Cardiac septum (tissue), 1 donor: ENCODE measurements at places on chromosomes 3 and 15.

DNA sequence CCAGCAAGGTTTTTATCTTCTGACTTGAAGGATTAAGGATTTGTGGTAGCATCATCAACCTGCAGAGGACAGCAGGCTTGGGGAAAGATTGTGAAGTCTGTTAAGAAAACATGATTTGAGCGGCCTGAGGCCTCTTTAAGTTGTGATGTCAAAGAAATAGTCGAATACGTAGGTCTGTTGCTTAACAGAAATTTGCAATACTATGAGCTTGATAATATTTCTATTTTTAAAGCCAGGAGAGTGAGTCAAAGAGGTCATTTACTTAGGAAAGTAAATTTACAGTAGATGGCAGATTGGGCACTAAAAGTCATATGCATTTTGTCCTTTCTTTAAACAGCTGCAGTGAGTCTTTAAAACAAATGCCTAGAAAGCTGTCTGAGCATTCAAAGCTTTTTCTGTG is 336.3 kb downstream of the DIPK2A start:
- DNase-seq = no peak

- DNase-seq = no peak
Observed at GRCh38 chr3:49805897-49806701, 3.0 kb downstream of the INKA1 start.

DNA sequence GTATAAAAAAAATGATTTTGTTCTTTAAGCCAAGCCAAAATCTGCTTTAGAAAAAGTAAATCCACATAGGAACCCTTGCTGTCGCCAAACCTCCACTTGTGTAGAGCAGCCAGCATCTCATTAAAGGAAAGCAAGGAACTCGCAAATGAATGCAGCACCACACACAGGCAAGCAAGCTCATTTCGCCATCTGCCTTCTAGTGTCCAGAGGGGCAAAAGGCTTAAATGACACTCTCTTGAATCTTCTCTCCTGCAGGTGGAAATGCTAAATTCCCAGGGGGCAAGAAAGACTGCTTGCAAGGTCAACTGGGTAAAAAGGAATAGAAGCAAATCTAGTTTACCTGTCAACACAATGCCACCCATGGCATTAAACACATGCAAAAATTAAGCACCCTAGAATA is 2.4 kb downstream of the MB21D2 start:
- DNase-seq = no peak

- no peak for DNase-seq
Observed at GRCh38 chr15:96687388-96688107, 357.0 kb downstream of the NR2F2 start.

DNA sequence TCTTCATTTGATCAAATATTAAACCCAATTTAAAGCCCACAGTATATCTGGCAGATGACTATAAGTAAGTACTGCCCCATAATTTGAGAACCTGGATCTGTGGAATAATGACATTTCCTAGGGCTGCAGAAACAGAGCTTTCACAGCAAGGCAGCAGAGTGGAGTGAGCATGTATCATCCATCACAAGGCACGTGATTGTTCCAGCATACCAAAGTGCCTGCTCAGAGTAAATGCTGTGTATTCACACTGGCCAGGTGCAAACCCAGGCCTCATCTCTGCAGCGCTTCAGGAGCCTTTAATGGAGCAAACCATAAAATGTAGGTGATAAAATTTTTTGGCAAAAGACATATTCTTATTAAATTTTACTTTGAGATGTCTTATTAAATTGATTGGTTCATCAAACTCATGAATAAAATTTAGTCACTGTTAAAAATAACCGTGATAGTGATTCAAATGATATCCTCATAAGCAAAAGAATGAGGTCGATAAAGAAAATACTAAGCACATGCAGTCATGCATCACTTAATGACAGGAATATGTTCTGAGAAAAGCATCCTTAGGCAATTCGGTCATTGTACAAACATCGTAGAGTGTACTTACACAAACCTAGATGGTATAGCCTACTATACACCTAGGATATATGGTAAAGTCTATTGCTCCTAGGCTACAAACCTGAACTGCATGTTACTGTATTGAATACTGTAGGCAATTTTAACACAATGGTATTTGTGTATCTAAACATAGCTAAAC is 99.3 kb upstream of the SLC24A5 start:
- DNase-seq = no peak

GRCh38 chr15:33913459-33913858 is 54.8 kb upstream of the CHRM5 start:
- DNase-seq = no peak

- no peak for DNase-seq
Observed at GRCh38 chr3:68220832-68221231, 566.4 kb upstream of the SUCLG2 start.

DNA sequence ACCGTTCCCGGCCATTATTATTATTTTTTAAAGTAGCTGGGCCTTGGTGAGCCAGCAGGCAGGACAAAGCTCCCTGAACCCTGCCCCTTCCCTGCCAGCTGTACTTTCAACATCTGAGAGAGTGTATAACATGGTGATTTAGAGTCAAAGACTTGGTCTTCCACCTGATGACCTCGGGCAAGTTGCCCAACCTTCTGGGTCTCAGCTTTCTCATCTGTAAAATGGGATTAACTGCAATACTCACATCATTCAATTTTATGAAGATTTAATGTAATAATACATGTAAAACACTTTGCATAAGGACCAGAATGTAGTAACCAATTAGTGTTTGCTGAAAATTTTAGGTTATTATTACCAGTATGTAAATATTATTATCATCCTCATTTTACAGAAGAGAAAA is 11.9 kb upstream of the TRH start:
- no peak for DNase-seq

- DNase-seq = no peak
Observed at GRCh38 chr3:154029926-154030325, 91.3 kb upstream of the ARHGEF26 start.

DNA sequence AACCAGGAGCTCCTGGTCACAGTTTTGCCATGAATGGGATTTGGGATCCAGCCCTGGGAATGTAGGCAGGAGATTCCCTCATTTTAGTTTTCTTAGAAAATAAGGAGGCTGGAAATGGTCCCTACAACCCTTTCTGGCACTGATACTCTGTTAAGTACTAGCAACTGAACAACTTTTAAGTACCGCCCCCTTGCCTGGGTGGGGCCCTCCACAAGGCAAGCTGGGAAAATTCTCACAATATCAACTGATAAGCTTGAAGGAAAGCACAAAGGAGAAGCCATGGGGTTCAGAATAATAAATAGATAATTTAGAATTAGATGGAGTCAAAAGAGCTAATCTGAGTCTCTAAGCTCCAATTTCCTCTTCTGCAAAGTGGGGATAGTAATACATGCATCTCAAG is 4.2 kb upstream of the DGKG start:
- DNase-seq = no peak

DNA sequence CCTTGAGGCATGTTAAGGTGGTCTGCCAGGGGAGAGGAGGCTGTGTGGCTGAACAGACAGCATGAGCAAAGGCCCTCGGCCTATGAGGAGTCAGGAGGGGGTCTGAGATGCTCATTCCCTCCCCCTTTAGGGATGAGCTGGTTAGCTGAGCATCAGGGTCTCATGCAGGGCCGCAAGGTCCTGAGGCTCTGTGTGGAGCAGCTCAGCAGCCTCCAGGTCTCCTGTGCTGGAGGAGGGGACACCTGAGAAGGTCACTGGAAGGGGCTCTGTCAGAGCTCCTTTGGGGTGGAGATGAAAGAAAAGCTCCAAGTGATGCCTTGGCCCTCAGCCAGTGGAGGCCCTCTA is 67.1 kb downstream of the RASGRF1 start:
- no peak for DNase-seq

GRCh38 chr3:131491775-131492174 is 11.0 kb downstream of the MRPL3 start:
- no peak for DNase-seq

DNA sequence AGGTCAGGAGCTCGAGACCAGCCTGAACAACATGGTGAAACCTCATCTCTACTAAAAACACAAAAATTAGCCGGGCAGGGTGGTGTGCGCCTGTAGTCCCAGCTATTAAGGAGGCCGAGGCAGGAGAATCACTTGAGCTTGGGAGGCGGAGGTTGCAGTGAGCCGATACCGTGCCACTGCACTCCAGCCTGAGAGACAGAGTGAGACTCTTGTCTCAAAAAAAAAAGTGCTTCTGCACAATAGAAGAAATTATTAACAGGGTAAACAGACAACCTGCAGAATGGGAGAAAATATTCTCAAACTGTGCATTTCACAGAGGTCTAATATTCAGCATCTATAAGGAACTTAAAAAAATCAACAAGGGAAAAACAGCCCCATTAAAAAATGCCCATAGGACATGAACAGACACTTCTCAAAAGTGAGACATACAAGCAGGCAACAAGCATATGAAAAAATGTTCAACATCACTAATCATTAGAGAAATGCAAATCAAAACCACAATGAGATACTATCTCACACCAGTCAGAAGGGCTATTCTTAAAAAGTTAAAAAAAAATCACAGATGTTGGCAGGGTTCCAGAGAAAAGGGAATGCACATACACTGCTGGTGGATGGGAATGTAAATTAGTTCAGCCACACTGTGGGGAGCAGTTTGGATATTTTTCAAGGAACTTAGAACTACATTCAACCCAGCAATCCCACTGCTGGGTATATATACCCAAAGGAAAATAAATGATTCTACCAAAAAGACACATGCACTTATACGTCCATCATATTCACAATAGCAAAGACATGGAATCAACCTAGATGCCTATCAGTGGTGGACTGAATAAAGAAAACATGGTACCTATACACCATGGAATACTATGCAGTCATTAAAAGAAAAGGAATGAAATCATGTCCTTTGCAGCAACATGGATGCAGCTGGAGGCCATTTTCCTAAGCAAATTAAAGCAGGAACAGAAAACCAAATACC is 75.5 kb downstream of the MSL2 start:
- no peak for DNase-seq

- DNase-seq = no peak
Observed at GRCh38 chr15:89575656-89576416, 567 bp downstream of the TICRR start.

DNA sequence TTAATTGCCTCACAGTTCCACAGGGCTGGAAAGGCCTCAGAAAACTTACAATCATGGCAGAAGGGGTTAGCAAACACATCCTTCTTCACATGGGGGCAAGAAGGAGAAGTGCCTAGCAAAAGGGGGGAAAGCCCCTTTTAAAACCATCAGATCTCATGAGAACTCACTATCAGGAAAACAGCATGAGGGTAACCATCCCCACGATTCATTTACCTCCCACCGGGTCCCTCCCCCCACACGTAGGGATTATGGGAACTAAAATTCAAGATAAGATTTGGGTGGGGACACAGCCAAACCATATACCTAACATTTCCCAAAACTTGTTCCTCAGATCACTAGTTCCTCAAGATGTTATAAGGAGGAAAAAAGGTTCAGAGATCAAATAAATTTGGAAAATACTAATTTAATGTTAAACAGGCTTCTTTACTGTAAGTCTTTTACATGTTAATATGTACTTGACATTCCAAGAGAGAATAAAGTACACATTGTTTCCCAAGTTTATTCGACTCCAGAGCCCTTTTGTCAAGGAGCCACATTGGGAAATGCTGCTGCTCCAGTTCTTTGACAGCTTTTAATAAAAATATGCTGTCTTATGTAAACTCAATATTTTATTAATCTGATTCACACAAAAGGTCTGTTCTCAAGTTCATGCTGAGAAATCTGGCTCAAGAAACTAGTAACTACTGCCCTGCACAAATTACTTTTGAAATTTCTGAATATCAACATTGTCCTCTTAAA is 17.8 kb downstream of the HERC1 start:
- DNase-seq = no peak

DNA sequence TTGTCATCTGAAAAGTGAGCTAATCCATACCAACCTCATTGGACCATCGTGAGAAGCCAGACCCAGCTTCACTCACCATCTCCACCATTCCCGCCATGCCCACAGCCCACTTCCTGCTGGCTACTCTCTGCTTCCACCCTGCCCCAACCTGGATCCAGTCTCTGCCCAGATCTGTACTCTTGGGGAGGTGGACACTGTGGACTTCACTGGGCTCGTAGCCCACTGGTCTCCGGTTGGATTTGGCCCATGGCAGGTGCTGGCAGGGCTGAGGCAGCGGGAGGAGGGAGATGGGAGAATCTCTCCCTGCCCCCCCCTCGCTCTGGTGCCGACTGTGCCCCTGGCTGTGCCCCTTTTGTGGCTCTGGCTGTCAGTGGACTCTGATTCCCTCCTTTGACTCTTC is 193.8 kb downstream of the ABHD5 start:
- peak; percentile 49 for DNase-seq

DNA sequence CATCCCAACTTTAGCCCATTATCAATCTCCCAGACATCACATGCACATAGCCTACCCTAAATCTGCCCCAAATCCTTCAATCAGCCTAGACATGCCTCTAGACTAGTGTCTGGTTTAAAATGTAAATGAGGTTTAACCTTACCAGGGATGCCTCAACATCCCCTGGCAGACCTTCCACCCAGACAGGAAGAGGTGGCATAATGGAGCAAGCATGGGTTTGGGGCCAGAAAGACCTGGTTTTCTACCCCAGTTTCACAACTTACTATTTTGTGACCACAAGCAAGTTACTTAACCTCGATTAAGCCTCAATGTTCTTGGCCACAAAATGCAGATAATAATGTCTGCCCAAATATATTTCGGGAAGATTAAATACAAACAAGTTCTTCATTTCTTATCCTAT is 28.3 kb upstream of the THBS1 start:
- no peak for DNase-seq

- no peak for DNase-seq
Observed at GRCh38 chr3:38471260-38471857, 17.7 kb downstream of the ACVR2B start.

- no peak for DNase-seq
Observed at GRCh38 chr3:31952205-31952604, 28.9 kb downstream of the OSBPL10 start.

DNA sequence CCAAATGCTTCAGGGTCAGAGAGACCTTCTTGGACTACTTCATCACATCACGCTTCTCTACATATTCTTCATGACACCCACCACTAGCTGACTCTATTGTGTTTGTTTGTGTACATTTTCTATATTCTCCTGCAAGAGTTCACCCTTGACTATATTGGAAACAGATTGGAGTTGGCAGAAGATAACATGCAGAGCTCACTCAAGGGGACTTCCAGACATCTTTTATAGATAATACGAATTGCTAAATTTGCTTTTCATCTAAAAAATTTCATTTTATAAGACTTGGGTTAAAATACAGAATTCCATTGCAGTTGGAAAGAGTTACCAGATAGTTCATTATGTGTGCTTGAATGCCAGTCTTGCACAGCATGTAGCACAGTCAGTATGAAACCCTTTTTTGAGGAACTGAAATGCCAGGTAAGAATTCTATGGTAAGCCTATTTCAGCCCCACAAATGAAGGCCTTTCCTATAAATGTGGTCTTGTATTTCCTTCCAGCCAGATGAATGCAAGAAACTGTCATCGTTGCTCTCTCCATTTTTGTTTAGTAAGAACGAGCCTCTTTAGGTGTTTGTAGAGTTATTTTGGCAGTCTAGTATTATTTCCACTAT is 177.6 kb downstream of the GHSR start:
- DNase-seq = no peak

GRCh38 chr3:30712991-30713390 is 106.6 kb downstream of the TGFBR2 start:
- no peak for DNase-seq
